Stimulated activated CD4-positive, alpha-beta T cell treated with anti-CD3 and anti-CD28 coated beads, Interleukin-15, amount 100 ng/mL, for 1 hour (primary cell): ENCODE measurements at places on chromosomes 1 and 21.

DNA sequence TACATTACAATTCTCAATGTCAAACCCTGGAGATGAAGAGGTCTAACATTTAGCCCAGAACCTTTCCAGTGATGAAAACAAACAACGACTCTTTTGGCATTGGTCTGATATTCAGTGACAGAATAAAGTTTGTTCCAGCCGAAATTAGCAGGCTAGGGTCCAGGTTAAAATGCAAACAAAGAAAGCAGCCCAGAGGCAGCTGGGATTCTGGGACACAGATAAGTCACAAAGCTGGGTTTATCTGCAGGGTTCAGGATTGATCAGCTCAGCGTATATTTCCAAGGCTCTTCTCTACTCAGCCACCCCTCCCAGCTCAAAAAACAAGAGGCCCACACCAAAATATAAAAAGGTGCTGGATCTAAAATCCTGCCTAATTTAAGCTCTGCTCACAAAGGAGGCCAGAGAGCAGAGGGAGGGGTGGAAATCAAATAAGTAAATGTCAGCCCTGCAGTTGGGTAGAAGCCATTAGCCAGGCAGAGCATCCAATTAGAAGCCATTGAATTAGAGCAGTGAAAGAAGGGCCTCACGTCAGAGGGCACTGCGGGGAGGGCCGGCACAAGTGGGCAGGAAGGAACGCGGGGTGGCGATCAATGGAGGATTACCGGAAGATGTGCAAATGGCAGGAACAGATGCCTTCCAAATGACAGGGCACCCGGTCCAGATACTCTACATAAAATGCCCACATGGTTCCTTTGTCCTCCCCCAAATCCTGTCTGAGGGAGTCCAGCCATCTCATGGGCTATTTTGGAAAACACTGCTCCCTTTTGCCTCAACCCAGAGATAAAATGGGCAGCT lies 3.2 kb upstream of the KLHDC8A start:
- DNase-seq: no peak

DNA sequence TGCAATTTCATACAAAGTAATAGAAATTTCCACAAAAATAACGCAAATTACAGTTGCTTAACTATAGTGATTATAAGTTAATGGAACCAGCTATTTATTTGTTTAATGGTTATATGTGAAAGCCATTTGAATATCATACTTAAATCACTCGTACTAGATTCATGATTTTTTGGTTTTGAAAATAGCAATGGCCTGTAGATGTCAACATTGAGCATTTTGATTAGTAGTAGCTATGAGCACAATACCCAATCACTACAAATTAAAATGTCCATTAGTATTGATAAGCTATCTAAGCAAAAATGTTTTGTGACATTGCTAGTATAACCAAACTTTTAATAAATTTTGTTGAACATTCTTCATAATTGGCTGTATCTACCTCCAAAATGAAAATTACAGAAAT lies 10.0 kb downstream of the COL24A1 start:
- no peak for DNase-seq

GRCh38 chr1:11977625-11978024 lies 2.6 kb upstream of the MFN2 start:
- DNase-seq: no peak

DNA sequence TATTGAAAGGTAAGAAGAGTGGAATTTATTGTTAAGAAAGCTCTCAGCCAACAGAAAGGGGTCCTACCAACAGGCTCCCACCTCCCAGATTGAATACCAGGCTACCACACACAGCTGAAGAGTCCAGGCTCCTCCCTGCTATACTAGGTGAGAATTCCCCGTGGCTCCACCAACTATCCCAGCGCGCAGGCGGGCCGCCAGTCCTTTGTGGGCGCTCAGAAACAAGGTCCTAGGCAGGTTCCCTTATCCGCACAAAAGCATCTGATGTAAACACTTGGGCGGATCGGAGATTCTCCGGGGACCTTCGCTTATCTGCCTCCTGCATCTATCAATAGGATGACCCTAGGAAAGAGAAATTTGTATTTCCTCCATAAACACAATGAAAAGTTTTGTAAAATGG lies 423.9 kb upstream of the ADGRL4 start:
- DNase-seq: no peak

DNA sequence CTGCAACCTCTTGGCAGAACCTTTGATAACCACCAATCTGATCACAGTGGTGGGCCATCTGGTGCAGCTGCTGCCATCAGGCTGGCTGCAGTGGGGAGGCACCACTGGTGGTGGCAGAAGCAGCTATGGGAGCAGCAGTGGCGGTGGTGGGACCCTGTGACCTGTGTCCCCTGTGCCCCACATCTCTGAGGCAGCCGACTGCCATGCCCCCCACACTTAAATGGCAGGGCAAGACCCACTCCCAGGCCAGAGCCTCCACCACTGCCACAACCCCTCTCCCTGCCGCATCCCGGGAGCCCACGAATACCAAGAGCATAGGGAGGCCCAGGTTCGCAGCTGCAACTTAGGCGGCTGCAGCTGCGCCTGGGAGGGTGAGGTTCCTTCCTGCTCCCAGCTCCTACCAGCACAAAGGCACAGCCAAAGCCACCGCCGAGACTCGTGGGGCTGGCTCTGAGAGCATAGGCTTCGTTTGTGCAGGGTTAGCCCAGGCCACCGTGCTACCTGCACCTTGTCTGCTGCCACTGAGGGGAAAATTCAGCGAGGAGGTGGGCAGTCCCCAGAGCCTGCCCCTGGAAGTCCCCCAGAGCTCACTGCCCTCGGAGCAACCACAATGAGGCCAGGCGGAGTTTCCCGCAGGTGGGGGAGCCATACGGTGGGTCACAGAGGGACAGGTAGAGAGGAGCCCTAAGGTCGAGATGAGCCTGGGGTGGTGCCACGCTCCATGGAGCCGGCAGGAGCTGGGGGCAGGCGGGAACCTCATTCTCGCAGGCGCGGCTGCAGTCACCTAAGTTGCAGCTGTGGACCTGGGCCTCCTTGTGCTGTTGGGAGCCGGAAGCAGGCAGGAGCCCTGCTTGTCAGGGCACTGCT lies 518.7 kb downstream of the RWDD3 start:
- no peak for DNase-seq

- no peak for DNase-seq
Measured at GRCh38 chr21:36199021-36199420, 42.4 kb downstream of the DOP1B start.

DNA sequence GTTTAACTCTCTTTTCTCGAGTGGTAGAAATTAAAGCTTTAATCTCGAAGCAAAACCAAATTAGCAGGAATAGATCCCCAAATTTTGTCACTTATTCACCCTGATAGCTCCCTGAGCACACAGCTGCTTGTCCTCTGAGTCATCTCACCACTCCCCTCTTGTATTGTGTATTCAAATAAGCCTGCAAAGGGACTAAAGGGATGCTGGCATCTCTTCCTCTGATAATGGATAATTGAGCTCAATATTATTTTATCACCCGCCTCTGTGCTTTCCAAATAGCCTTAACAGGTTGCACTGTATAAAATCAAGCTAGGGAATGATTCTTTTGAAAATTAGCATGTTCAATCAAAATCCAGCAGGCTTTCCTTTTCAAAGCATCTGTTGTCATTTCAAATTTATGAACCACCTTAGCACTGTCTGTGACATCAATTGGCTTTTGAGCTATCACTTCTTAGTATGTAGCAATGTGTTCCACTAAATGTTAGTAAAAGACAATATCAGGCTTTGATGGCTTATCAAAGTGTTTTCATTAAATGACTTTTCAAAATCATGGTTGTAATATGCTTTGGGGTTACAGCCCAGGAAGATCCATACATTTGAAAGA lies 561.6 kb downstream of the PLA2G4A start:
- no peak for DNase-seq

DNA sequence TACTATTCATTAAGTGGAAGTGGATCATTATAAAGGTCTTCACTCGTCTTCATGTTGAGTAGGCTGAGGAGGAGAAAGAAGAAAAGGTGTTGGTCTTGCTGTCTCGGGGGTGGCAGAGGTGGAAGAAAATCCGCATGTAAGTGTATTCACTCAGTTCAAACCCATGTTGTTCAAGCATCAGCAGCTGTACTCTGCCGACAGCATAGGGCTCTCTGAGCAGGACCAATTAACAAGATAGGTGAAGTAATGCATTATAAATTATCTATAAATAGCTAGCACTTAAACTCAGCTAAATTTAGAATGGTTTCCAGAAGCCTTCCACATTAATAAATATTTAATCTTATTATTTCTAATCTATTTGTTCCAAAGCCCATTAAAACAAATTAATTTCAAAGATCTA lies 116.8 kb downstream of the RGS2 start:
- no peak for DNase-seq

GRCh38 chr21:36092681-36093080 lies 22.9 kb downstream of the CBR1 start:
- DNase-seq: no peak

GRCh38 chr1:41365320-41365633 lies 4.0 kb downstream of the FOXO6 start:
- no peak for DNase-seq

DNA sequence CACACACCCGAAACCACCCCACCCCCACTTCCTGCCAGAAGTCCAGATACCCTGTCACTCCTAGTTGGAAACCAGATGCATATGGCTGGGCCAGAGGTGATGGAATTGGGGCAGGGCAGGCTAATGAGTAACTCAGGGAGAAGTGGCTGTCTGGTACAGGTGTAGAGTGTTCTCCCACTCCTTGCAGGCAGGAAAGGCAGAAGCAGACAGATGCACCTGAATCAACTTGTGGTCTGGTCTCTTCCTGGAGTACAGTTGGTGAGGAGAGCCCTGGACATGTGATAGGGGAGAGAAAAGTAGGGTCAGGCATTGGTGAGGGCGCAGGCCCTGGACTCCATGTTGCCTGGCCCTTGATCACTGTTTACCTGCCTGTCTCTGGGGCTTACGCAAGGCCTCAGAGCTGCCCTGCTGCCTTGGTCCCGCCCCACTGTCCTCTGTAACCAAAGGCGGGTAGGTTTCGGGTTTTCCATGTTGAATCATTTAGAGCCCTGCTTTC lies 2.5 kb downstream of the CGN start:
- DNase-seq: no peak

DNA sequence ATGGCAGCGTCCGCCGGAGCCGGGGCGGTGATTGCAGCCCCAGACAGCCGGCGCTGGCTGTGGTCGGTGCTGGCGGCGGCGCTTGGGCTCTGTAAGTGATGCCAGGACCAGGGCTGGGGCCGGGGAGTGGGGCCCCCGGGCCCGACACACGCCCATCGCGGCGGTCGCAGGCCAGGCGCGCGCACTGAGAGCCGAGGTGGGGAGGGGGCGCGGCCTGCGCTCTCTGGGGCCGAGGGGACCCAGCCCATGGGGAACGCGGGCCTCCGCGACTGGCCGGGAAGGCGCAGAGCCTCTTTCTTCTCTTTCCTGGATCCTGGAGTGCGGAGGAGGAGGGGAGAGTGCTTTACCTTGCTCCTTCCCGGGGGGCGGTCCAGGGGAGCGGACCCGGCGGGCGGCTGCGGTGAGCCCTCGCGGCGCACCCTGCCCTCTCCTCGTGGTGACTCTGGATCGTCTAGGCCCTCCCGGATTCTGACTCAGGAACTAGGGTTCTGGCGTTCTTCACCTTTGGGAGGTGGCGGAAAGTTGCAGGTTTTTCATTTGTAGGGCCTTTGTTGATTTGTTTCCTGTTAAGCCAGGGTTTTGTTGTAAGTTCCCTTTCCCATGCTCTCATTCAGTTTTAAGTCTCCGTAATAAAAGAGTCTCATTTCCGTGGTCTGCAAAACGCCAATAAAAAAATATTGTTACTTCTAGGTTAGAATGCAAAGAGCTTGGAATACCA lies 529 bp downstream of the MPZL1 start:
- DNase-seq: no peak

GRCh38 chr1:157504646-157505045 lies 47.7 kb downstream of the FCRL5 start:
- DNase-seq: no peak

- no peak for DNase-seq
Measured at GRCh38 chr1:6424000-6424565, 493 bp upstream of the ESPN start.

DNA sequence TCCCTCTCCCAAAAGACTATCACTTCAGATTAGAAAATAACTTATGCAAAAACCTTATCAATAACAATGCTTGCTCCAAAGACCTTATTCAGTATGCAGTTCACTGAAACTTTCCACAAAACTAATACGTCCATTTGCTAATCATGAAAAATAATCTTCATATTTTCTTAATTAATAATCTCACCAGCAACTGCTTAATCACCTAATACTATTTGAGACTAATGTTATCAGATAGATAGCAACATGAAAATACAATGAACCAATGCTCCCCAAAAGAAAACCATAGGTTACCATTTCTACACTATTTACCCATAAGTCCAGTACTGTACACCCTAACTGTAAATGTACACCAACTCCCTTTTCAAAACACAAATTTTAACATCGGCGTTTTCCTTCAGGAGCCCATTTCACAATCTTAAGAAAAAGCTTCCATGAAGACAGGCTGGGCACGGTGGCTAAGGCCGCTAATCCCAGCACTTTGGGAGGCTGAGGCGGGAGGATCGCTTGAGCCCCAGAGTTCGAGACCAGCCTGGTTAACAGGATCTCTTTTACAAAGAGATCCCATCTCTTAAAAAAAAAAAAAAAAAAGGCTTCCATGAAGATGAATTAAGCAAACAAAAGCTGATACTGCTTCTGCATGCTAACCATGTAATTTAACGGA lies 1.7 kb downstream of the GNB1 start:
- DNase-seq: no peak

DNA sequence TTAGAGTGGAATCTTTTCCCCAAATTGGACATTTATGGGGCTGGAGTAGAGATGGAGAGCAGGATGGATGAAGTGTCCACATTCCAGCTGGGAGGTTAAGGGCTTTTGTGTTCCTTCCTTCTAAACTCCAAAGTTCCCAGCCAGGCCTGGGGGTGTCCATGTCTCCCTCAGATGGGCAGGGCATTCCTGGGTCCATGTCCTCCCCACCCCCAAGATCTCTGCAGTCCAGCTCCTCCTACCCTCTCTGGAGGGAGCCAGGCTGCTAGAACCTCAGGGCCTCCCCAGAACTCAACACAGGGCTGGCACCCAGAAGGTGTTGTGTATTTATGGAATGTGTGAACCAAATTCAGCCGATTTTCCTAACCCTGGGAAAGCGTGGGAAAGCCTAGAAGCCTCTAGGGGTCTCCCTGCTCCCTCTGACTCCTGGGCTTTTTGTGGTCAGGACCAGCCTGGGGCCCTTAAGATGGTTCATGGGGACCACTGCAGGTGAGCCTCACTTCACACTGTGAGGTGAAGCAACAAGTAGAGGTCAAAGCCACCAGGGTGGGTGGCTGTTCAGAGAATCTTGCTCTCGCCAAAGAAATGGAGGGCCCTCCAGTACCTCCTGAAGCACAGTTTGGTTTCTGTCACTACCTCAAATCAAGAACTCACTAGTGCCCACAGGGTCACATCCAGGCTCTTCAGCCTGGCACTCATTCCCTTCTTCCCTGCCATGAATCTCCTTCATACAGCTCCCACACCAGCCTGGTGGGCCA lies 54.8 kb downstream of the GLIS1 start:
- DNase-seq: no peak

- DNase-seq: no peak
Measured at GRCh38 chr21:28908351-28908750, 84.3 kb downstream of the LTN1 start.

GRCh38 chr1:7860130-7860529 lies 7.3 kb upstream of the UTS2 start:
- no peak for DNase-seq

GRCh38 chr1:198423673-198424072 lies 116.8 kb downstream of the ATP6V1G3 start:
- no peak for DNase-seq

GRCh38 chr1:168288311-168289052 lies 7.8 kb downstream of the TBX19 start:
- DNase-seq: no peak

GRCh38 chr1:15323989-15324868 lies 77.2 kb downstream of the FHAD1 start:
- no peak for DNase-seq
